Skin of body (tissue), 3 donors: ENCODE measurements at places on chromosomes 2 and 18. TPM values are rescaled to one million over a fixed set of nuclear protein-coding genes. Genes with fewer than 3 reads are reported as not detected.

- DNase-seq = no peak
These were observed 213.2 kb downstream of the MYT1L start for GRCh38 chr2:2117923-2118322.

FOXI3 gene
- total RNA-seq = 3.7 TPM

- peak; percentile 80 for DNase-seq
These were observed 8.7 kb upstream of the TXNDC2 start for GRCh38 chr18:9876867-9877654.

DNA sequence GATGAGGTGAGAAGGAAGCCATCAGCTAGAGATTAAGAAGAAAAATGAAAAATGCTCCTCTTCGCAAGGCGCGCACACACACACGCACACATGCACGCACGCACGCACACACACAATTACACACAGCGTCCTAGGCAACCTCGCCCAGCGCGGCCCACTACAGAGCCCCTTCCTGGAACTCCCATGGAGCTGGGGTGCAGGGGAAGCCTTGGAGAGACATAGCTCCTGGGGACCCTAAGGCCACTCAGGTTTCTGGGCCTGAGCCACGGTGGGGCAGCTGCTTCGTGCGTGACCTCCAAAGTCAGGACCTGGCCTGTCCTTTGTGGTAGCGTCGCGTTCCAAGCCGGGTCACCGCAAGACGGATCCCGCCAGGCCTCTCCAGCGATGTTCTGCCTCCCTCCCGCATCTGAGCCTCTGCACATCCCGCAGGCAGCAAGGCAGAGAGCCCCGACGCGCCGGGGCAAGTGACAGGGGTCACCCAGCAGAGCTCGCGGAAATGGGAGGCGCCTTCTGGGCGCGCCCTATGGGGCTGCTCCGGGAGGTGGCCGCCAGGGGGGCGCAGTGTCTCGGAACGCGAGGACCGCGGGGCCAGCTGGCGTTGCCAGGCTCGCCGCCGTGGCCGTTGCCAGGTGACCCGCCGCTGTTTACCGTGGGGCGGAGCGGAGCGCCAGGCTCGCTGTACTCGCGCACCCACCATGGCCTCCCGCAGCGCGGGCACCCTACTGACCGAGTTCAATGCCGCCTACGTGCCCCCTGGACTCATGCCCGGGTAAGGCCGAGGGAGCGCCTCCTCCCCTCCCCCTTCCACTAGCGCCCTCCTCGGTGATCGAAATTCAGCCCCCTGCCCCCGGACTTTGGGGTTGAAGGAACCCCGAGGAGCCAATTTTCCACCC lies 79.0 kb downstream of the CIB4 start:
- no peak for DNase-seq

GRCh38 chr2:239881561-239882320 lies 143.4 kb downstream of the NDUFA10 start:
- DNase-seq = peak; percentile 80

GRCh38 chr18:4455113-4455811 lies at the start of gene DLGAP1:
DLGAP1 (minus strand) TSS chr18:4455307.
- peak; percentile 27 for DNase-seq

REG3A gene
- total RNA-seq = not detected
